ENCODE measurements at places on chromosomes 4 and X. TPM values are rescaled to one million over a fixed set of nuclear protein-coding genes. Genes with fewer than 3 reads are reported as not detected.

SULT1B1 gene
- 1.3 TPM for total RNA-seq

MGAT4D gene
- total RNA-seq = not detected

TBC1D1 gene
- total RNA-seq = 48.0 TPM

INTS6L gene
- 11.8 TPM for total RNA-seq

GABRE gene
- total RNA-seq = 60.7 TPM

CPE gene
- 109 TPM for total RNA-seq

TMEM144 gene
- total RNA-seq = 11.9 TPM

TMEM47 gene
- 20.7 TPM for total RNA-seq

IRS4 gene
- total RNA-seq = 1.2 TPM

GRIA2 gene
- total RNA-seq = 16.6 TPM

WDR17 gene
- 8.0 TPM for total RNA-seq

UGT2A1 gene
- not detected for total RNA-seq

FGA gene
- not detected for total RNA-seq

- no peak for DNase-seq
These were observed 24.2 kb downstream of the GPC4 start for GRCh38 chrX:133391111-133391510.

DNA sequence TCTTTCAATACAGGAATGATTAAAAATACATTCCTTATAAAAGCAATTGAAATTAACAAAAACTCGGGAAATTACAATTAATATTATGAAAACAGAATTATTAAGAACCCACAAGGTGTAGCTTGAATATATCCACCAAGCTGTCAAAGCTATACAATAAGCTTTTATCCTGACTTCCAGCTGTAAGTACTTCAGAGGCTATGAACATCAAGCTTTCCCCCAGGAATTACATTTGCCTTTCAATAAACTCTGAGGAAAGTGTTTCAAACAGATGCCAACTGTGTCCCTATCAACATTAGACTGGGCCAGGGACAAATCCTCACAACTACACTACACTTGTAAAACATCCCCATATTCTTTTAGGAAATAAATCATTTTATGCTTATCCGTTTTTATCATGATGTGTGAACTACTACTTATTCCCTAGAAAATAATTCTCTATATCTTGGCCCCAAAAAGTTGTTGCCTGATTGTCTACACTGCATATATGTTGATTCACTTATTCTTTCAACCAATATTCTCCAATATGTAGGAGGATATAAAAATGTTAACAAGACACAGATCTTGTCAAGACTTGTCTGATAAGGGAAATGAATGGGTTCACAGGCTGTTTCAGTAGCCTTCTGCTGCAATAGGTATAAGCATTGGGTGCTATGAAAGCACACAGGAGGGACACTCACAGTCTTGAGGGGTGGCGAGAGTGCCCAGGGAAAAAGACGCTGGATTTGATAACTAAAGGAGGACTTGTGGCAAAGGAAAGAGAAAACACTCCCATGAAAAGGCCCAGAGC, 494.1 kb downstream of the CENPC start:
- DNase-seq = no peak

- no peak for DNase-seq
These were observed 161.6 kb downstream of the NPNT start for GRCh38 chr4:106056914-106057313.

DNA sequence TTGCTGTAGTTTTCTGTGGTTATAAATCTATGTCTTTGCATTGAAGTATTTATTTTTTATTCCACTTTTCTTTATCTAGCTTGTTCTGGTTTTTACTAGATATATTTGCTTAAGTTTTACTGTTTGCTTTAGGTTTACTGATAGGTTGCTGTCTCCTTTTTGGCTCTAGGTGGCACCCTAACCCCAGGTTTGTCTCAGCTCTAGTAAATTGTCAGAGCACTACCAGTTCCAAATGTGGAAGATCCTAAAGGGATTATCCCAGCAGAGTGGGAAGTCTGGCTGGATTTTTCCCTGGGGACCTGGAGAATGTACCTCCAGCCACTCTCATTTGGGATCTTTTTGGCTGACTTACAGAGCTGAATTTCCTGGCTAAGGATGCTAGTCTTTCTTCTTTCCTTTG, 106.1 kb downstream of the PBDC1 start:
- peak; percentile 61 for DNase-seq

GRCh38 chr4:41661442-41662076, 87.0 kb downstream of the PHOX2B start:
- peak; percentile 80 for DNase-seq

GRCh38 chrX:8730812-8731558, 952 bp downstream of the ANOS1 start:
- DNase-seq = no peak

DNA sequence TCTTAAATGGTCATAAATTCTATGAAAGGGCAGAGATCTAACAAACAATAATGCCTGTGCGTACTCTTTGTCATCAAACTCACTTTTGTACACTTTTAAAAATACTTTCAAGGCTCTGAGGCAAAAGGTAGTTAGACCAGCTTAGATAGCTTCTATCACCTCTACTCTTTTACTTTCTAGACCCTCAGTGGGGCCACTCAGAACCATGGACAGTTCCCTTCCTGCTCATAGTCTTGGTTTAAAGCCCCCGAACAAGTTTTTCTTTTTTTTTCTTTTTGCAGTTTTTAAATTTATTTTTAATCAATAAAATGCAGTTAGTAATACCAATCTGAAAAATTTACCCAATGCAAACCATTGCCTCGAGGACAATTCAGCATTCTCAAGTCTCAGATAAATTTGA, 460.5 kb upstream of the CNKSR2 start:
- DNase-seq = no peak

DNA sequence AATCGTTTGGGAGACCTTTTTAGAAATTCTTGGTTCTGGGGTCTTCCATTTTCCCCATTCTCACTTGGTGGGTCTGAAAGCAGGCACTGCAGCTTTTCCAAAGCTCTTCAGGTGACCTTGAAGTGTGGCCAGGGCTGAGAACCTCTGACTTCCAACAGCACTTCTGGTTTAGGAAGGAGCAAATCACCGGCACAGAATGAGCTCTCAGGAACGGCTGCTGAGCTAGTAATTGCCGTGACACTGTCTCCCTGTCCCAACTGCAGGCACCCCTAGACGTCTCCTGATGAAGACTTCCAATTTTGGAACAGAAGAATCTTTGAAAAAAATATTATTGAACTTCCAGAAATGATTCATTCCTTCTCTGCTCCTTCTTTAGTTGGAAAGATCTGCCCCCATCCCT, 31.3 kb downstream of the CD38 start:
- no peak for DNase-seq

GRCh38 chrX:18983666-18984380, at the start of gene PHKA2:
TSS of gene PHKA2 (minus strand) at chrX:18984114. CDS start at chrX:18983932, 182 bp downstream.
- peak; percentile 76 for DNase-seq

GRCh38 chr4:680551-680927, 6.2 kb downstream of the MYL5 start:
- no peak for DNase-seq

GRCh38 chr4:183596067-183596757, 62.8 kb downstream of the RWDD4 start:
- DNase-seq = no peak

DNA sequence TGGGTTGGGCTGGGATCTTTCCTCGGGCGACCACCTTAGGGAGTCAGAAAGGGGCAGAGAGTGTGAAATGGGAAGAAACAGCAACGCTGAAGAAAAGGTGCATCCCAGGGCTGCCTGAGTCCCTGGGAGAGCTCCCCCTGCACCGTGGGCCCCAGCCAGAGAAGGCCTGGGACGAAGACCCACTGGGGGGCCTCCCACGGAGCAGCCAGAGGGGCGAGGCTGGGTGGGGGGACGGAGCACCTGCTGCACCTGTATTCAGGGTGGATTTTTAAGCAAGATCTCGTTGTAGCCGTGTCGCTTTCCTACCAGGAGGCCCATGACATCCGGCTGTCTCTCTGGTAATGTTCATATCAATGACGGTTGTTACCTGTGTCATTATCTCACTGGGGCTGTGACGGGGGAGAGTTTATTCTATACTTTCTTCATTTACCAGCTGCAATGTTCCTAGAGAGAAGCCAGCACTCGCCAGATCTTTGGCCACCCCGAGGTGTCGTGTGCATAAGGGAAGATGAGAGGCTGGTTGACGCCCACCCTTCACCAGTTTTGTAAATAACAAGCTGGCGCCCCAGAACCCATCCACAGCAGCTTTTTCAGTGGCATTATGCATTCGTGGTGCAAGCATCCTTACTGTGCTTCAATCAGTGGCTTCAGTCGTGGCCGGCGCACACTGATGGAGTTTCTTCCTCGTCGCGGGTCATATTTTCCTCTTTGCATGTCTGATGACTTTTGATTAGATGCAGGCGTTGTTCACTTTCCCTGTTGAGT, 5.6 kb upstream of the PCGF3 start:
- DNase-seq = no peak

DNA sequence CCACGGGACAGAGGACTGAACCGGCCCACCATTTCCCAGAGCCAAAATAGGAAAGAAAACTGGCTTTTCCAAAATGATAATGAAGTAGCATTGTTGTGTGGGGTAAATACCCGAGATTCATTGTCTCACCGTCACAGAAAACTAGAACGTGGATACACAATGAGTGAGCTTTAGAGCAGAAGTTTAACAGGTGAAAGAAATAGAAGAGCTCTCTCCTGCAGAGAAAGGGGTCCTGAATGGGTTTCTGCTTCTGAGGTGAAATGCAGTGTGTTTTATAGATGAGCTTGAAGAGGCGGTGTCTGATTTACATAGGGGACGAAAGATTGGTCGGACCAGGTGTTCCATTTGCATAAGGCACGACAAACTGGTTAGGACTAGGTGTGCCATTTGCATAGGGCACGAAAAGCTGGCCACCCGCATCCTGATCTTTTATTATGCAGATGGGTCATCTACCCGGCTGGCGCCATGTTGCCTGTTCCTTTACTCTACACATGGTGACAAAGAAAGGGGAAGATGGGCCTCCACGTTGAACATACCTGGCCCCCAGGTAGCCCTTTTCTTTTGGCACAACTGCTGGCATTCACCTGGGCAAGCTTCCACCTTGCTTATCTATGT, 118.1 kb downstream of the ATXN3L start:
- DNase-seq = no peak

DNA sequence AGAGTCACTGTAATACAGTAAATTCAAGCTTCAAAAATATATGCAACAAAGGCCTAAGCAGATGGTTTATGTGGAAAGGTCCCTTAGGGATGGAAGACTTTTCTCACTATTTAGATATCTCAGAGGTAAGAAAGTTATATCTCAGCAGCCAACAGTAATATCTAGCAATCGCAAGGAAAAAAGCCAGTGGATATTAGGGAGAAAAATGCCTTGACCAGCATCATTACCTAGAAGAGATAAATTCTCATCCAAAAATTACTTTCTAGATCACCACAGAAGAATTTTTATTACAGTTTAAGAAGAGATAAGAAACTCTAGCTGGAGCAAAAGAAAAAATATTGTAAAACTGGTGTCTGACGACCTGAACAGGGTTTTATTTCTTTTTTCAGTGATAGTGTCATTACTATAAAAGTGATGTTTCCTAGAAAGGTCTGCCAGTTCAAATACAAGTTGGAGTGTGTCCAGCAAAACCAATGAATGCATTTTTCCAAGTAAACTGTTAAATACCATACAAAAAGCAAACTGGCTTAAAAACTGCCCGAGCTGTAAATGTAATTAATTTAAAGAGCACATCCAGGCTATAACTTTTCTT, 100.0 kb downstream of the ATP11C start:
- DNase-seq = no peak

DNA sequence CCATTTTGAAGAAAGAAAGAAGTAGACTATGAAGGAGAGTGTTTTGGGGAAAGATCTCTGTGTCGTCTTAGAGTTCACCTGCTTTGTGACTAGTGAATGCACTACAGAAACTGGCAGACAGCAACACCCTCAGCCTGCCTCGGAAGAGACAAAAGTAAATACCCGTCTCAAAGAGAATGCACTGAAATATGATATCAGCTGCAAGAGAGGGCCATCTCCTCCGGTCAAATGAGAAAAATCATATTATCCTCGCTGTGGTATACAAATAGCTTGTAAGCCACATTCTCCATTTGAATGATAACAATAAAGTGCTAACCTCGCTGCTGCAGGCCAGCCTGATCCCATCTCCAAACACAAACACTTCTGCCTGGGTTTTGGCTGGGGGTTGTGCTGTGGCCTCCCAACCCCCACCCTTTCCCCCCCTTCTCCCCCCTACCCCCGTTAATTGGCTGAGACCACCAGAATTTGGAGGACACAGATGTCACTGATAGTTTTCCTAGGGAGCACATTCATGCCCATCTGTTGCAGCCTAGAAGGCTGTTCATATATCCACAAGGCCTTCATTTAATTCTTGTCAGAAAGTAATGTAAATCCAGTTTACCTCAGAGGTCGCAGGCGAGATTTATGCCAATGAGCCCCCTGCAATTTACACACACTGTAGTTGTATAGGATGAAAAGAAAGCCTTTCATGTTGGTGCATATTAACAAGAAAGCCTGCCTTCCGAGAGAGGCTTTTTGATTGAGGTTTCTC, 46.3 kb downstream of the ALPK1 start:
- no peak for DNase-seq

GRCh38 chr4:39085891-39086290, 23.9 kb downstream of the KLHL5 start:
- DNase-seq = no peak

DNA sequence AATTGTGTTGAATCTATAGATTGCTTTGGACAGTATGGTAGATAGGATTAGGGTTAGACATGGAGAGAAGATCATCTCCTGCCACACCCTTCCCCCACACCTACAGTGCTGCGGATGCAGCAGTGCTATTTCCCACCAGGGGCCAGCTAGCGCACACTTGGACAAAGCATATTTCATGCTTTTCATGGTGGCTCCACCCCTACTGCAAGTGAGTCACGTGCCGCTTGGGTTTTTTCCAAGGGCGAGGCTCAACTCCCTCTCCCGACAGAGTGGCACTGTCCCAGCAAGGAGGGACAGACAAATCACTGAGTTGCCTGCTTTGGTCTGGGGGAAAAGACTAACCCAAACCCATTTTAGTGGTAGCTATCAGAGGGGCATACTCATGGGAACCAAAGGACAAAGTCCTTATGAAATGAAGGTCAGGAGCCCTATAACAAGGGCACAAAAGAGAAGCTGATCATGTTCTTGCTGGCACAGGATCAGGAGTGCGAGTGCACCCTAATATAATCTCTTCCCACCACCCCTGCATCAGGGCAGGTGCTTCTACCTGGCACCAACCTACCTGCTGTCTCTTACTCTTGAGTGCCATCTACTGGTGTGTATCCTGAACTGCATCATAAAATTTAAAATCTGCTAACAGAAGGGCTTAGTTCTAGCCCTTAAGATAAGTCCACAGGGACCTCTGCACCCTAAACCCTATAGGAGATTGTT, 55.1 kb upstream of the PGAM4 start:
- no peak for DNase-seq

DNA sequence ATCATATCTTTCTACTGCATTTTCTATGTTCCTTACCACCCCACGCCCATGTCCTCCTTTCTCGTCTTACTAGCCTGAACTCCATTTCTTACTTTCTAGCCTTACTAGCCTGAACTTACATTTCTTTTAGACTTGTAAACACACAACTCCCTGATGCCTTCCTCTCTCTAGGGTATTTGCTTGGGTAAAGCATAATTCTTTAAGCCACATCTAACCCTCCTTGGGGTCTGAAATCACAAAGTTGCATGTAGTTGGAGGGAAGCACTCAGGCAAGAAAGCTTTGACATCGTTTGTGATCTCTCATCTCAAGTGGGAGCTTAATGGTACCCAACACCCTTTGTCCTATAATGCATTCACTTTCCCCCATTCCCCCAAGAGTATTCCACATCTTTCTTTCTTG, 124.4 kb downstream of the SPOCK3 start:
- DNase-seq = no peak

- DNase-seq = no peak
These were observed 37.8 kb downstream of the PCDH10 start for GRCh38 chr4:133186845-133187244.
